ENCODE measurements at places on chromosomes 4 and X.
A peak's percentile ranks its signal among the peaks of the same experiment; 100 is the strongest.

GRCh38 chr4:104279744-104280143, 214.9 kb downstream of the CXXC4 start:
- no peak for DNase-seq

DNA sequence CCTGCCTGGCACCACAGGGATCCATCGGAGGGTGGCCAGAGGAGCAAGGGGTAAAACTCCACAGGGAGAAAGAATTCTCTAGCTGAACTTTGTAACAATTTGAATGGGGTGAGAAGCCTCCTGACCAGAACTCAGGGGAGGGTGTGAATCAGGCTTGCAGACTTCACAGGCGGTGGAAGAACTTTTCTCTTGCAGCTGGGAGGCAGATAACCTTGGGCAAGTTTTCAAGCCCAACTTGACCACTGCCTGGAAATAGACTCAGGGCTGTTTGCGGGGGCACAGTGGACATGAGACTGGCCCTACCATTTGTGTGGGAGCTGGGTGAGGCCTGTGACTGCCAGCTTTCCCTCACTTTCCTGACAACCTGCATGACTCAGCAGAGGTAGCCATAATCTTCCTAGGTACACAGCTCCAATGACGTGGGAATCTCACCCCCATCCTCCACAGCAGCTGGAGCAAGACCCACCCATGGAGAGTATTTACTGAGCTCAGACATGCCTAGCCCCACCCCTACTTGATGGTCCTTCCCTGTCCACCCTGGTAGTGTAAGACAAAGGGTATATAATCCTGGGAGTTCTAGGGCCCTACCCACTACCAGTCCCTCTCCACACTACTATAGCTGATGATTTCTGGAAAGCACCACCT, 210.0 kb upstream of the AGTR2 start:
- DNase-seq: no peak

GRCh38 chr4:182219411-182220056, 23.7 kb upstream of the TENM3 start:
- no peak for DNase-seq

DNA sequence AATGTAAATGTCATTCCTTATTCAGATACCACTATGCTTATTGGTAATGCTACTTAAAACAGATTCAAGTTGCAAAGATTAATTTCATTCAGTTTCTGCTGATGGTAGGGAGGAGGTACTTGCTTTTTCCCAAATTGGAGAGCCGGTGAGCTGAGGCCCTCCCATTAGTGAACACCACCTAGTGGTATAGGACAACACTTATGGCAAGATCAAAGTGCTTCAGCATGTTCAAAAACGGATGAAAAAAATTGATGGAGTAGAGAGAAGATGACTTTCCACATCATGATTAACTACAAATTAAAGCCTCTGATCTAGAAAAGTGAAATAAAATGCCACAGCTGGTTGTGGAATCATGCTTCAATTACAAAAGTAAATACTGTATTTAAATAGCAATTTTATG, 112.9 kb downstream of the MBNL3 start:
- DNase-seq: no peak

GRCh38 chr4:103137446-103137827, 37.8 kb upstream of the BDH2 start:
- DNase-seq: no peak

DNA sequence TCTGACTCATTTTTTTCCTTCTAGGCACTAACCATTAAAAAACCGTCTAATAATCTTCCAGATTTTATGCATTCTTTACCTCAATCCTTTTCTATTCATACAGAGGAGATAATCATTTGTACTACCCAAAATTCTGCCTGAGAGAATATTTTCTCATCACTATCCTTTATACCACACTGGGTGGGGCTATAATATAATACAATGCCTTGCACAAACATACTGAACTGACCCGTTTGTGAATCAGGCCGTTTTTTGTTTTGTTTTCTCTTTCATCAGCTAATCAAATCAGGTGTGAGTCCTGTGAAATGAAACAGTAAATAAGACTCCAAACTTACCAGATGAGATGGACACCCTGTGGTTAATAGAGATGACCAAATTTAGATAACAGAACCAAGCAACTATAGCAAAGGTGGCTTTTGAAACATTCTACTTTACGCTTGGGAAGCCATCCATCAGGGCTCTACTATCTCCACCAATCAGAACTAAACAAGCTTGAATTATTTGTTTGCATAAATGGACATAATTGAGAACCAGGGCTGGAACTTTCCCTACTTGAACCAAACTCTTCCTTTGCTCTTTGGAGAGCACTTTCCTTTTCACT, 573.0 kb downstream of the GABRG1 start:
- DNase-seq: no peak

DNA sequence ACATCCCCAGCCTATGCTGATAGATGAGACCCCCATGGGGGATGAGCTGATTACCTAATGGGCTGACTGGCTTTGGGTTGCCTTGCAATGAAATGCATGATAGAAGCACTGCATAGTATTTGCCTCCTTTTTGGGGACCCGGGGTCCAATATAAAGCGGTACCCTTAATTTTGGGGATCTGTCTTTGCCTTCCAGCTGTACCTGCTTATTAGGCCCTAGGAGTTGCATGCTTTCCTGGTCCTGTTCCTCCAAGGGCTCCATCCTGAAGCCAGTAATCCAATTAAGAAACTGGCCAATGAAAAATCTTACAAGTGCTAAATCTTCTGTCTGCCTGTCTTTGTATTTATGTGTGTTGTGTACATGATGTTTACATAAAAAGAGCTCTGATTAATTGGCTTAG, 791.6 kb downstream of the TRIML1 start:
- DNase-seq: no peak

GRCh38 chr4:54945838-54946237, 179.6 kb downstream of the KDR start:
- no peak for DNase-seq

DNA sequence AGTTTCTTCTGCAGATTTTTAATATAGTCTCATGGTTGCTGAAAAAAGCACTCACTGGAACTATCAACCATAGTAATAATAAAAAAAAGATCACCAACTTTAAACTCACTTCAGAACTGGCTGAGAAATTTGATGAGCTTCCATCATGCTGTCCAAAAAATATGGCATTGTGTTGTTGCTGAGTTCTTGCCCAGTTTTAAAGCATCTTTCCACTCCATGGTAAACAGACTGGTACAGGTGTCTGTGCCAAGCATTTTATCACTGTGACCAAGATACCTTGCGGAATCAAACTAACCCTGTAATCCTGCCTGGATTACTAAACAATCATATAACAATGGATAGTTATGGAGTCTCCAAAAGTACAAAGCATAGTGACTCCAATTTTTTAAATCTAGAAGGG, 360.3 kb upstream of the NOCT start:
- DNase-seq: no peak

- peak; percentile 18 for DNase-seq
Observed at GRCh38 chr4:22500128-22500611, 15.7 kb downstream of the ADGRA3 start.

- no peak for DNase-seq
Observed at GRCh38 chr4:46648088-46648744, 258.3 kb upstream of the GABRA2 start.

- no peak for DNase-seq
Observed at GRCh38 chrX:148928811-148929210, 428.4 kb downstream of the AFF2 start.

GRCh38 chrX:2383735-2384134, 117.0 kb downstream of the DHRSX start:
- DNase-seq: no peak

GRCh38 chr4:54060116-54060515, 4.3 kb downstream of the CHIC2 start:
- DNase-seq: no peak

- DNase-seq: no peak
Observed at GRCh38 chr4:139849219-139849618, 183.6 kb downstream of the MGST2 start.

DNA sequence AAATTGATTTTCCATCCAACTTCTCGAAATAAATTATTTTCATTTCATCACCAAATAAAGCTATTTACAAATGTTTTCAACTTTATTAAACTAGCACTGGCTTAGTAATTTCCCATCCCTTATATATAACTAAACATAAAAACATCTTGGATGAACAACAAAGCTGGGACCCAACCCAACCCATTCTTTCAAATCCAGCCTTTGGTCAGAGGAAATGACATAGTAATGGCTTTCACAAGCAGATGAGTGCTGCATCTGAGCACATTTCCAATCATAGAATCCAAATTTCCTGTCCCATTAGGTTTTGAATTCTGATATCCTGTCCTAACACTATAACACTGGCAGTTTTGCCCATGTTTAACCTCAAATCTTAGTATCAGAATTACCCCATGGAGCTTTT, 7.9 kb upstream of the EMCN start:
- DNase-seq: no peak

DNA sequence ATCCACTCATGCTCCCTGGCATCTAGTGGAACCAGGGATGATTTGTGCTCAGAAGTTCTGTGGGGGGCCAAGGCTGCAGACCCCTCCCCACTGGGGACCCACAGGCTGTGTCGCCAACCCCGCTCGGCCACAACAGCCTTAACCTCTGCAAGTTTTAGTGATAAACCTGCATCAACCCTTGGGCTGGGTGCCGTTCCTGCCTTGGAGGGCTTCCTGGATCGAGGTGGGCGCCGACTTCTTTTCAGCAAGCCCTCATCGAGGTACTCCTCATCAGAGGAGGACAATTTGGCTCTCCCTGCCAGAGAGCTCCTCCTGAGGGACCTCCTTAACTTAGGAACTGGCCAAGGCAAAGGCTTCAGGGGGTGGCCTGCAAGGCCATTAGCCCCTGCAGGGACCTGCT, 1.9 kb downstream of the SOWAHB start:
- DNase-seq: no peak

DNA sequence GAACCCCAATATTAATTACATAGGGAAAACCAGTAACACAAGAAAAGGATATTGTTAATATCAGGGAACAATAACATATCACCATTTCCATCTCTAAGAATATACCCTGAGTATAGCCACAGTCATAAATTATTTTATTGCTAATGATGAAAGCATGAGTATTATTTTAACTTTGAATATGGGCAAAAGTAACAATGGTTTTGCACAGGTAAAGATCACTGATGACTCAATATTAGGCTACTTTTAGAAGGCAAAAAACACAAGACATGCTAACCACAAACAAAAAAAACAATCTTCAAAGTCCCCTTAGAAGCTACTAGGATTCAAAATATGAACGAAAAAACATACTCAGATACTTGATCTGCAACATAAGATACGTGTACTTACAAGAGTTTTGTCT, 36.5 kb downstream of the THOC2 start:
- no peak for DNase-seq

DNA sequence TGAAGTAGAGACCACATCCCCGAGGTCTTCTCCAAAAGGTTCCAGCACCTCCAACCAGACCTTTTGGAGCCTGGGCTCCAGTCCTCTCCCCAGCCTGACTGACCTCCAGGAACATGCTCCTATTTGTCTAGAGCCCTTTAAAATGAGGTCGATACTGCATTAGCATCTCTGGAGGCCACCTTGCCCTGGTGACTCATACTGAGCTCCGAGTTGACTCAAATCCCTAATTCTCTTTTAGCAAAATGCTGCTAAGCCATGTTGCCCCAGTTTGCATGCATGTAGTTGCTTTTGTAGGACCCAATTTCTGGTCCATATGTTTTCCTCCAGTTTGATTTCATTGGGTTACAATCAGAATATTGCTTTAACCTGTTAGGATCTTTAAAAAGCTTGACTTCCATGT, 43.5 kb upstream of the CITED1 start:
- no peak for DNase-seq

- DNase-seq: no peak
Observed at GRCh38 chrX:45783002-45783401, 582.3 kb upstream of the DIPK2B start.

DNA sequence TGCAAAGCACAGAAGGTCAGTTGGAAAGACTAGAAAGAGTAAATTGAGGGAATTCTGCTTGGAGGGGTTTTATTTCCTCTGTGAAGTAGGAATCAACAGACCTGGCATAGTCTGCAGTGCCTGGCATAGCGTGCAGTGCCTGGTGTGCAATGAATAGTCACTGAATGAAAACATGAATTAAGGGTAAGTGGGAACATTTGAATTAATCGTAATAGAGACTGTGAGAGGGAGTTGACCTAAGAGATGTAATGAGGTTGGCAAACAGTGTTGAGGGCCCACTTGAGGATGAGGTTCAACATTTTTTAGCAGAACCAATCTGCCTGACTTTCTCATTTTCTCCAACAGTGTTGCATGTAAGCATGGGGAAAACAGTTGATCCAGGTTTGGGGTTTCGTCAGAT, 377.2 kb upstream of the FTHL17 start:
- DNase-seq: peak; percentile 9
